ENCODE measurements at places on chromosomes 5 and 9. TPM values are rescaled to one million over a fixed set of nuclear protein-coding genes. Genes with fewer than 3 reads are reported as not detected.

SV2C gene
- not detected for polyA plus RNA-seq

PCDHAC2 gene
- polyA plus RNA-seq: not detected

AGTPBP1 gene
- polyA plus RNA-seq: 9.7 TPM

SVEP1 gene
- not detected for polyA plus RNA-seq

ARHGEF37 gene
- 0.39 TPM for polyA plus RNA-seq

SGCD gene
- polyA plus RNA-seq: not detected

LCN6 gene
- not detected for polyA plus RNA-seq

FAT2 gene
- polyA plus RNA-seq: not detected

EFCAB9 gene
- not detected for polyA plus RNA-seq

CDKN2B gene
- 1.5 TPM for polyA plus RNA-seq

UBAP1 gene
- 39.9 TPM for polyA plus RNA-seq

GPRIN1 gene
- polyA plus RNA-seq: 0.56 TPM

GARIN3 gene
- not detected for polyA plus RNA-seq

TOR4A gene
- polyA plus RNA-seq: 16.4 TPM

NIPAL4 gene
- not detected for polyA plus RNA-seq

IFNK gene
- polyA plus RNA-seq: not detected

HK3 gene
- not detected for polyA plus RNA-seq

AFF4 gene
- polyA plus RNA-seq: 25.5 TPM

SMU1 gene
- 12.4 TPM for polyA plus RNA-seq

ARID3C gene
- polyA plus RNA-seq: not detected

KIF12 gene
- 12.5 TPM for polyA plus RNA-seq
